Hematopoietic multipotent progenitor cell treated with erythropoietin and hydrocortisone succinate and interleukin-3 and kit ligand, for 6 days (in vitro differentiated cells): ENCODE measurements at places on chromosomes 6 and 20.
A peak's percentile ranks its signal among the peaks of the same experiment; 100 is the strongest.

GRCh38 chr6:2792330-2793110, 27.3 kb downstream of the WRNIP1 start:
- no peak for DNase-seq

GRCh38 chr6:4768815-4769214, 7.4 kb upstream of the CDYL start:
- no peak for DNase-seq

- no peak for DNase-seq
Measured at GRCh38 chr6:129672881-129673631, 36.9 kb downstream of the ARHGAP18 start.

GRCh38 chr6:89411145-89412070, 665 bp downstream of the RRAGD start:
- DNase-seq, result peak; percentile 64

DNA sequence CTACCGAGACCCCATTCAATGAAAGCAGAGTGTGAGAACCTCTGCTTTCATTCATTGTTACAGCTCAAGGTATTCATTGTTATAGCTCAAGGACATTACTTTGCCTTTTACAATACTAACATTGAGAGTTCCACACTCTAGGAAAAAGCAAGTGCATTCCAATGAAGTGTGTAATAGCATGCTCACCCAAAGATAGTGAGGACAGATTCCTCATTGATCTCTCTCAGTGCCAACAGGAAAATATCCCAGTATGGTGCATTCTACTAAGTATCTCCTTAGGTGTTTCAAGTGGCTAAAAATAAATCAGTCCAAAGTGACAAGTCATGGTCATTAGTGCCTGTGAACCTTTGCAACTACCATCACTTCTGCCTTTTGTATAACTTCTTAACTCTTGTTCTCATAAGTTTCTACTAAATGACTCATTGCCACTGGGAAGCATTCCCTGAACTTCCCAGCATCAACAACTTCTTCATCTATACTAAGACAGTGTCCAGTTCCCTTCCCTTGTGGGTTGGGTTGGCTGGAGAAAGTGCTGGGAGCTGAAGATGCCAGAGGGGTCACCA, 140.7 kb upstream of the STXBP5 start:
- DNase-seq, result no peak

DNA sequence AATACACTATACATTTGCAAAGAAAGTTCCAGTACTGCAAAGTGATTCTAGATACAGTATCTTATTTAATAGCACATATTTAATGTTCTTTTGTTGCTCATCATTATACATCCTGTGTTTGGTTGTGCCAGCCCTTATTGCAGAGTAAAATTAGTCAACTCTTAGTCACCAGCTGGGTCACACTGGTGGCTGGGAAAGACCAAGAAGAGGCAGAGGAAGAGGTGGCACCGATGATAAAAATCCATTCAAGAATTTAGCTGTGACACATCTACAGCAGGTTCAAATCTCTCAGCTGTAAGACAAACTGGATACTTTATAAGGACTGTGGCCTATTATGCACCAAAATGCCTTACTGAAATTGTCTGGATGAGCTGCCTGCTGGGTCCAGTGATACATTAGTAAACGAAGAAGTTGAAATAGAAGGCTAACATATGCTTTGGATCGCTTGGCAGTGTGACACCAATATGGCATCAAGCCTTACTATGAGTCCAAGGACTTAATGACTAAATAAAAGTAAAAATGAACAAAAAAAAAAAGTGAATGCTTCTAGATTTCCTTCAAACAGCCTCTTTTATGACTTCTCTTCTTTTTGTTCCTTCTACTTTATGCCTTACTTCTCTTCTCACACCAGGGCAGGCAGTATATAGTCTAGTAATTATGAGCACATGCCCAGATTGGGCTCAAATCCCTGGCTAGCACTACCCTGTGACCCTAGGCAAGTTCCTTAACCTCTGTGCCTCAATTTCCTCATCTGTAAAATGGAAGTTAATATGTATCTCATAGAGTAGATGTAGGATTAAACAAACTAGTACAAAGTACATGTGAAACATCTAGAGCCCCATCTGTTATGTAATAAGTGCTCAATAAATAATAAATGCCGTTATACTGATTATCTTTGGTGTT, 29.4 kb upstream of the RNF8 start:
- no peak for DNase-seq

DNA sequence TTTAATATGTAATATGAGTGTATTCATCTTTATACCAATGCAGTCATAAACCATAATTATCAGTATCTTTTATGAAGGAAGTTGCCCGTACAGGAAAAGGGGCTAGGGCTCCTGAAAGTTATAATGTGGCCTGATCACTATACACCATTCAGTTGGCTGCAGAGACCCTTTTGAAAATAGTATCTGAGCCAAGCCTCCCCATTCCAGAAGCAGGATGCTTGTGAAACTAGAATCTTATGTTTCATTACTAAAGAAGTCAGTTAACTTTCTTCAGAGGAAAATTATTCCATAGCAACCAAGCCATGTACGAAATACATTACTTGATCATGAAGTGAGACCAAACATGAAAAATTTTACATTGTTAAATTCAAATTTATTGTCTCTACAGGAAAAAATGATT, 251.5 kb upstream of the TCF21 start:
- DNase-seq, result no peak

GRCh38 chr20:48735112-48735511, 92.7 kb downstream of the PREX1 start:
- no peak for DNase-seq

DNA sequence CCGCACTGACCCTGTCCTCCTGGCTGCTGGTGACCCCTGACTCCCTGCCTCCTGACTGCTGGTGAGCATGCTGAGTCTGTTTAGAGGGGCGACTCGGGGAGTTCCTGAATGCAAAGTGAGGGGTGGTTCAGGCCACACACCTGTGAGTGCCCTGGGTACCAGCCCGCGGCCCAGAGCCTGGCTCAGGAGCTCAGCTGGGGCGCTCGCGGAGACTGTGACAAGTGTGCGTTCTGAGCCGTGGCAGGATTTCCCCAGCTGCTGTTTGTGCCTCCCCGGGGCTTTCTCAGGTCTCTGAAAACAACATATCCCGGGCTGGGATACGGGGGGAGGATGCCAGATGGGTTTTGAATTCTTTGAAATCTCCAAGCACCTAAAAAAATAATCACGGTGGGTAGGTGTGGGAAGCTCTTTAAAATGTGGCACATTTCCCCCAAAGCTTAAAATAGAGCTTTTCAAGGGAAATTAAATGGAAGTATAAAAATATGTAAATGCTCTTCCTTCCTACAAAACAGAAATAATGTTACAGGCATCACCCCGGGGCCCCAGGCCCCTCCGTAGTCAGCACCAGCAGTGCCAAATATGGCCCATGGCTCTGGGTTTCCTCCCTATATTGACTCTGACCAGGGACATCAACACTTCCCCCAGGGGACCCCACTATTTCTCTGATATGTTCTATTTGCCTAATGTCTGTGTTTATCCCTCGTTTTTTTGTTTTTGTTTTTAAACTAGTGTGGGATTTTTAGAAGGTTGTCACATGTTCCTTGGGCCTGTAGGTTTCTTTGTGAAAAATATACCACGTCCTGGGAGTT, 49.9 kb upstream of the TAGAP start:
- DNase-seq, result no peak

GRCh38 chr20:63733579-63734081, 2.8 kb upstream of the LIME1 start:
- no peak for DNase-seq

GRCh38 chr6:15246666-15247499, 1.0 kb downstream of the JARID2 start:
- DNase-seq, result peak; percentile 63

DNA sequence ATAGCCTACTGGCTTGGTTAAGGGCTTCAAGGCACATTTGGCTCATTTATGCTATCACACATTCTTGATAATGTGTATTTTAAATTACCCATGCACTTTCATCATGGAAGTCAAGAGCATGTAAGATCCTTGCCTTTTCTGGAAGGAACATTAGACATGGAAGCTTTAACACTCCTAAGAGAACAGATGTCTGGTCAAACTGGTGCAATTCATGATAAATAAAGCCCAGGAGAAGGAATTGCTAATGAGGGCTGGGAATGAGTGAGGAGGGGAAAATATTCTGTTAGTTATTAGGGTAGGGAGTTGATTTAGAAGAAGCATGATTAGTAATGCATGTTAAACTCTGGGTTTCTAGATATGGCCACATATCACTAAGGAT, 688.6 kb upstream of the CITED2 start:
- no peak for DNase-seq

DNA sequence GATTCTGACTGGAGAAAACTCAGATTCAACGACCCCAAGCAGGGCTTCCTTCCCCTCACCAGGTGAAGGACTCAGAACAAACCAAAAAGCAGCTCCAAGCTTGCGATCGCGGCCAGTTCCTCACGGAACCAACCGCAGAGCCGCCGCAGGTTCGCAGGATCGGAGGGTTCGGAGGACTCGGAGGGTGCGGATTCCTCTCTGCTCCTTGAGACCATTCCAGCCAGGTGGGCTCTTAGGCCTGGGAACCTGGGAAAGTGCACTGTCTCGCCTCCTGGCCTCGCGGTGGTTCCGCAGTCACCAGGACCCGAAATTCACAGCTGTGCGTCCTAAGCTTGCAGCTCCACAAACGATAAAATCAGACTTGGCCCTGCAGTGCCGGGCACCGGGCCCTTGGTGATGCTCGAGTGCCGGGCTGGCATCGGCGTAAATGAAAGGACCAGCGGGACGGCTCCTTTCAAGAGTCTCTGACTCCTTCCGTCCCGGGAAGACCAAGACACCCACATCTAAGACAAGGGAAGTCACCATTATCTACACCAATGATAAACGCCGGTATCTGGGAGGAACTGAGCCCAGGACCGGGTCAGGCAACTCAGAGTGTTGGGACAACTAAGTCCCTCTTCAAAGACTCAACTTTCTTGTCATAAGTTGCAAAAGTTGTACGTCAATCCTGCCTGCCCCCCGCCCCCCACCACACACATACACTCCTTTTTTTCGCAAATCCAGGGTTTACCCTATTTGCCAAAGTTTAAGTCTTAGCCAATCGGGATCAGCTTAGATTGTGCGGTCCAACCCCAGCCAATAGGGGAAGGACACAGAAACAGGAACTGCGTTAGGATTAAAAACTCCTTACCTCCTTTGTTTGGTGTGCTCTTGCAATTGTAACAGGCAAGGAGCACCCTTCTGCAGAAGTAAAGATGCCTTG, 69.8 kb upstream of the PRSS16 start:
- DNase-seq, result peak; percentile 96

DNA sequence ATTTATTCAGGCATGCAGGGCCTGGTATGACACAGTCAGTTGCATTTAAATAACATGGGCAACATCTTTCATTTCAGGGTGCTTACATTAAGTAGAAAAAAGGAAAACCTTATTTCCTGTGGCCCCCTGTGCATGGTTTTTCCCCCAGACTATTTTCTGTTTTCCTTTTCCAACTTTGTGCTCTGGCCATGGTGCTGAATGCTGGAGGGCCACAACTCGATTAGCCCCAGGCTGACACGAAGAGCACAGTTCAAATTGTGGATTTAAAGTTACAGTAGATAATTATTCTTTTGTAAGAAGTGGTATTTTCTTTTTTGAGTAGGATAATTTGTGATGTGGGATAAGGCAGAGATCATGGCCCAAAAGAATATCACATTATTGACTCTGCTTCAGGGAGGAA, 332.0 kb downstream of the HAO1 start:
- no peak for DNase-seq

- DNase-seq, result no peak
Measured at GRCh38 chr20:63103402-63104311, 96.9 kb upstream of the BHLHE23 start.

GRCh38 chr6:156174031-156174890, 602.9 kb upstream of the ARID1B start:
- DNase-seq, result no peak

DNA sequence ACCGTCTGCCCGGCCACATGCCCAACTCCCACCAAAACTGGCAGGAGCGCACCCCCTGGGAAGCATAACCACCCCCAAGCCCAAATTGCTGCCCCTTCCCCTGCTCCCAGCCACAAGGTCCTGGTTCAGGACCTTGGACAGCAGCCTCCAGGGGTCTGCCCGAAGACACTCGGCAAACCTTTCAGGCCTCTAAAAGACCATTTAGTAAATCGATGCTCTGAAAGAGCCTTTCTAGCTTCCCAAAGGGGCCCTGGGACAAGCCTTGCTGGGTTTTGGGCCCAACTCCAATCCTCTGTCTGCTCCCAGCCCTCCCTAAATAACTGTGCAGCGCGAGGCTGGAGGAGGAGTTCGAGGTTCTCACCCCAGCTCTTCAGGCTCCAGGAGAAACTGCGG, 30.5 kb downstream of the GRM4 start:
- peak; percentile 60 for DNase-seq

DNA sequence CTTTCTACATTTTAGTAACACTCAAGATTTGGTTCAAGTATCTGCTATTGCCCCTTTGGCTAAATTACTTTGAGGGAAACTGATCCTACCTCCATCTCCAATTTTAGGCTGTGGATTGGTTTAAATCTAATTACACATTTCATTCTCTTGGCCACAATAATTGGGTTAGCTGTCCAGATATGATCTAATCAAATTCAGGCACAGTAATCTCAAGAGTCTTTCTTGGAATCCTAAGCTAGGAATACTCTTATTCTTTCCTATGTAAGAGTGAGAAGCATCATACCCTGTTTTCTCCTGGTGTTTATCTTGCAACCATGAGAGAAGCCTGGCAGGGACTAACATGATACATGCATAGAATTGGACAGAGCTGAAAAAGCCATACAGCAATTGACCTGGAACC, 300.4 kb upstream of the MARCKS start:
- no peak for DNase-seq

DNA sequence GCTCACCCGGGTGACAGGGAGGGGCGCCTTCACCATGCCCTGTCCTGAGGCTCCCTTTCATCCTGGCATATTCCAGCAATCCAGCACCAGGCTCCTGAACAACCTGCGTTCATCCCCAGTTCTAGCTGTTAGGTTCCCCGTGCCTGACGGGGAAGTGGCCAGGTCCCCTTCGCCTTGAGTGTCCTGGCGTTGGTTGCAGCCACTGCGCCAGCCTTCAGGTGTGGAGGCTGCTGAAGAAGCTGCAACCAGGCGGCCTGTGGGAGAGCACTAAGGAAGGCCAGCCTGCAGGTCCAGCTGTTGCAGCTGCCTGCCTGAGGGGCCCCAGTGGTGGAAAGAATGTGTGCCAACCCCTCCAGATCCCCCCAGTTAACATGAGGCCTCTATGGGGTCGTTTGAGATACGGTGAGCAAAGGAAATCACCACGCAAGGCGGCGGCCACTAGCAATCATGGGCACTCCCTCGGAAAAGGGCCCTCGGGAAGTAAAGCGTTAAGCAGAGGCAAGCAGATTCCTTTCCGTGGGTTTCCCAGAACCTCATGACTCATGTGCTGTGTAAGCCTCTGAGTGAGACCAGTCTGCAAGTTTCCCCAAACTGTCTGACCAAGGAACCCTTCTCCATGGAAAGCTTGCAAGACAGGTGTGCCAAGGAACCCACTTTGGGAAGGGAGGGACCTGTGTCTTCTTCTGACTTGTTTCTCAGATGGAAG, 320.8 kb downstream of the TAF4 start:
- no peak for DNase-seq

DNA sequence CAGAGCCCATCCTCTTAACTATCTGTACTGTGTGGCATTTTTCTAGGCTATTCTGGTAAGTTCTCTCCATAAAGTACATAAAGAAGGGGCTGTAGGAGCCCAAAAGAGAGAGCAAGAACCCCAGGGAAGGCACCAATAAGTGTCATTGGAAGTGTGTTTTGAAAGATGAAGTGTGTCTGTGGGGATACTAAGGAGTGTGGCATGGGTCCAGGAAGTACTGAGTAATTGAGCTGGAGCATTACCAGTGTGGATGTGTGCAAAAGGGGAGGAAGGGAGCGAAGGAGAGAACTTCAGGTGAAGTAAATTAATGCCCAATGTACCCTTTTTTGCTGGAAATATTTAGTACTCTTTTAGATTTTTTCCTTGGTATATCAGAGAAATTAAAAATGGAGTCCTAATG, 63.9 kb downstream of the KCNS1 start:
- no peak for DNase-seq
